Stimulated activated CD4-positive, alpha-beta T cell treated with anti-CD3 and anti-CD28 coated beads, Interleukin-12 subunit alpha, Interleukin-12 subunit beta, amount 100 ng/mL, for 48 hours (primary cell): ENCODE measurements at places on chromosomes 1 and 21.

DNA sequence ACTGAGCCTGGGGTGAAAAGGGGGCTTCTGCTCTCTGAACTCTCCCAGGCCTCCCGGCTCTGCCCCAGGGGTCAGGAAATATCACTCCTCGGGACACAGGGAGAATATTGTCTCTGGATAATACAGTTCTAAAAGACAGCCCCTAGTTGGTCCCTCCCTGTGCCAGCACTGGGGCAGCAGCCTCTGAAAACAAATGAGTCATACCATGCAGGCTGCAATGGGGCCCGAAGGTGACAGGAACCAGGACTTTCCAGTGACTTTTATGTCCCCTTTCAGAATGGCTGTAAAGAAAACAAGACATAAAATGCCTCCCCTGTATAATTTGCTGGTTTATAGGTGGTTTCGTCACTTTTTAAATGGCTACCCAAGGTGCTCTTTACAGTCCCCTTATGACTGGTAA, 360.0 kb downstream of the NPHP4 start:
- DNase-seq, result no peak

- DNase-seq, result no peak
These were observed 108.8 kb downstream of the PLXNA2 start for GRCh38 chr1:208135354-208135753.

DNA sequence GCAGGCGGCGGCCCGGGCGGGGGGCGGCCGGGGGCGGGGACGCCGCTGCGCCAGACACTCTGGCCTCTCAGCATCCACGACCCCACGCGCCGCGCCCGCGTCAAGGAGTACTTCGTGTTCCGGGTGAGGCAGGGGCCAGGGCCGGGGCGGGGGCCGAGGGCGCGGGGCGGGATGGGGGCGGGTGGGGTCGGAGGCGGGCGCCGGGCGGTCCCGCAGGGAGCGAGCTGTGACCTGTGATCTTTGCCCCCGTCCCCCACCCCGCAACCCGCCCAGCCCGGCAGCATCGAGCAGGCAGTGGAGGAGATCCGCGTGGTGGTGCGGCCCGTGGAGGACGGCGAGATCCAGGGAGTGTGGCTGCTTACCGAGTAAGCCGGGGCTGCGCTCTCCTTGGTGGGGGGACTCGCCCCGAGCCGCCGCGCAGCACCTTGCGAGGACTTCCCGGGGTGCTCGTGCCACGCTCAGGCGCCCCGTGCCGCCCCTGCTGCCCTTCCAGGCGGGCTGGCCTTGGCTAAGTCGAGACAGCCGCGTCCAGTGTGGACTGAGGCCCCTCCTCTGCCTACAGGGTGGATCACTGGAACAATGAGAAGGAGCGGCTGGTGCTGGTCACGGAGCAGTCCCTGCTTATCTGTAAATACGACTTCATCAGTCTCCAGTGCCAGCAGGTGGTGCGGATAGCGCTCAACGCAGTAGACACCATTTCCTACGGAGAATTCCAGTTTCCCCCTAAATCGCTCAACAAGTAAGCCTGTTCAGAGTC, 514 bp downstream of the TPRG1L start:
- no peak for DNase-seq

DNA sequence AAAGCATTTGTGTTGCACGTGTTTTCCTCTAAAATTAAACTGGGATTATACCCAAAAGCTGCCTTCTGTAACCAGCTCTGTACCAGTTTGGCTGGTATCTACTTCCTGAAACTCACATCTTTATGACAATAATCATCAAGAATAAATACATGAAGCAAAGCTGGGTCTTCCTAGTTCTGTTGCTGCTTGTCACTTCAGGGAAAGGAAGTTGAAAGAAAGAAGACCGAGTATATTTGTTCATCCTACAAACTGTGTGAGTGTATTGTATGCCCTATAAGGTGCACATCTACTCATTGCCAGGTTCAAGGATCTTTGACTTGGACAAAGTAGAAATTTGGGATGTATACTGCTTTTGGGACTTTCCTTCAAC, 29.1 kb upstream of the IFNGR2 start:
- no peak for DNase-seq

GRCh38 chr1:32307324-32307723, 15.4 kb downstream of the HDAC1 start:
- DNase-seq, result no peak

DNA sequence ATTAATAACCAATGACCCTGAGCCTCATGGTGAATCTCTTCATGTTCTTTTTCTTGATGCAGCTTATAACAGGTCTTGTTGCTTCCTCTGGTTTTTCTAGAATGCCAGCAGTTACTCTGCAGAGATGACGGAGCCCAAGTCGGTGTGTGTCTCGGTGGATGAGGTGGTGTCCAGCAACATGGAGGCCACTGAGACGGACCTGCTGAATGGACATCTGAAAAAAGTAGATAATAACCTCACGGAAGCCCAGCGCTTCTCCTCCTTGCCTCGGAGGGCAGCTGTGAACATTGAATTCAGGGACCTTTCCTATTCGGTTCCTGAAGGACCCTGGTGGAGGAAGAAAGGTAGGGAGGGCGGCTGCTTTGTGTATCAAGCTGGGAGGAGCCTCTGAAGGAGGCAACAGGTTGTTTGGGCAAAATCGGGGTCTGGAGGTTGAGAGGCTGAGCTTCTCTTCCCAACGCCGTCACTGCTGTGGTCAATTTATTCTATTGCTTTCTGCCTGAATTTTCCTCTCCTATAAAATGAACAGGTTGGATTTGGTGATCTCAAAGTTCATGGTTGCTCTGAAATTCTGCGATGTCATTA, 6.7 kb downstream of the ABCG1 start:
- DNase-seq, result no peak

DNA sequence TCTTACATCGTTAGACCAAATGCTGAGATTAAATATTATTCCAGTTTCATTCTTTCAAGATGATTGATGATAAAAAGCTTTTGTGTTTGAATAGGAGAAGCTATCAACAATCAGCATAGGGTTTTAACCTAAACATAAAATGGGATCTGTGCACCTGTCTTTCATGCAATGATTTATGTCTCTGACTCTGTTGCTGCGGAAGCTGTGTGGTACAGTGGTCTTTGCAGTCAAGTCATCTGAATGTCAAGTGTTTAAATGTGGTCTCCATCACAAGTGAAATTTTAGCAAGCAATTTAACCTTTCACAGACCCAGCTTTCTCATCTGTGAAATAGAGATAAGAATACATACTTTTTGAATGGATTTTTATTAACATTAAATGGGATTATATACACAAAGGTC, 107.2 kb downstream of the PLPPR5 start:
- DNase-seq, result no peak

DNA sequence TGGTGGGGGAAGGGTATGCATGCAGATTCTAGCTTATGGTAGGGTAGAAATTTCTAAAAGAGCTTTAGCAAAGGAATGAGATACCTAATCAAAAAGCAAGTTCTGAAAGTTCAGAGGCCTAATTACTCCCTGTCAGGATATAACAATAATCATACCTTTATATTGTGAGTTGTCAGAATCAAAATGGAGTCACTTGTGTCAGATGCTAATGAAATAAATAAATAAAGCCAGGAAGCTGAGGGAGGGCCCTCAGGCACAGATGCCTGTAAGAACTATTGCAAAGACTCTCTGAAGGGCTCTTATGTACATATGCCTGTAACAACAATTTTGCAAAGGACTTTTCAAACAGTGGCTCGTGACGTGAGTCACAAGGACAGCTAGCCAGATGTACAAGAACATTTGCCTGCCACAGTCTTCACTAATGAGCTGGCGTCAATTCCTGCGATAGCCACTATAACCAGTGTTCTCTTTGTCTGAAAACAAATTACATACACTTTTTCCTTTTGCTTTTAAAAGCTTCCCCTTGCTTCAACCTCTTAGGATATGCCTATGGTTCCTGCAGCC, 27.4 kb upstream of the DNASE2B start:
- DNase-seq, result no peak

DNA sequence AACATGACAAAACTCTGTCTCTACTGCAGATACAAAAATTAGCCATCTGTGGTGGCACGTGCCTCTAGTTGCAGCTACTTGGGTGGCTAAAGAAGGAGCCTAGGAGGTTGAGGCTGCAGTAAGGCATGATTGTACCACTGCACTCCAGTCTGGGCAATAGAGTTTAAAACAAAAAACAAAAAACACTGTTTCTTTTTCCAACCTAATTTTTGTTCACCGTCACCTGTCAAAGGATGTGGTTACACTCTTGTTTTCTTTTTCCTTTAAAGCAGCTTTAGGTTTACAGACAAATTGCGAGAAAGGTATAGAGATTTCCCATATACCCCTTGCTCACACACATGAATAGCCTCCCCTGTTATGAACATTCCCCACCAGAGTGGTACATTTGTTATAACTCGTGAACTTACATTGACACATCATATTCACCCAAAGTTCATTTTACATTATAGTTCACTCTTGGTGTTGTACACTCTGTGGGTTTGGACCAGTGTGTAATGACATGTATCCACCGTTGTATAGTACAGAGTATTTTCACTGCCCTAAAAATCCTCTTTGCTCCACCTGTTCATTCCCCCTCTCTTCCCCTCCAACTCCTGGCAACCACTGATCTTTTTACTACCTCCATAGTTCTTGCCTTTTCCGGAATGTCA, 26.2 kb downstream of the SMG7 start:
- DNase-seq, result no peak

GRCh38 chr1:19034721-19035120, 78.2 kb upstream of the IFFO2 start:
- no peak for DNase-seq

DNA sequence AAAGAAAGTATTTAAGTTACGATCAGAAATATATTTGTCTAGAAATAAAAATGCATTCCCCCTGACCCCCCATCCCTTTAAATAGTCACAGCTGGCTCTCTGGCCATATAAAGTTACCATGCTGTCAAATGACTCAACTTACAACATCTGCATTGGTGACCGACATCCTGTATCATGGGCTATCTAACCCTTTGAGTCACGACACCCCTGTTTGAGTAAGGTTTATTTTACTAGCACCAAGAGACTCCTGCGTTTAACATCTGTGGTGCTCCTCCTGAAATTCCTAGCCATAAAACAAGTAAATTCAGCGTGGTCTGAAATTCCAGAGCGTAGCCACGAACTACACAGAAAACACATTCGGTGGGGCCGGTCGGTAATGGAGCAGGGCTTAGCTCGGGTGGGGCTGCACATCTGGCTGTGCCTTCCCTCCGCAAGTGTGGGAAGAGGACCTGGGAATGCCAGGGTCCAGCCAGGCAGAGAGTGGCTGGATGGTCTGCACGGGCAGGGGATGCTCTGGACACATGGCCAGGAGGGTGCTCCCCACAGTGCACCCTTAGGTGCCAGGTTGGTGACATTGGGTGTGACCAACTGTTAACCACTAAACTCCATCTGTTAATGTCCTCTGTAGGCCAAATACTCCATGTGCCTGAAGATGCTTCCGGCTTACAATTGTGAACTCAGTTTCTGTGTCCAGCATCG, 53.0 kb upstream of the CLDN14 start:
- DNase-seq, result no peak

GRCh38 chr1:38624336-38625039, 235.1 kb downstream of the RRAGC start:
- no peak for DNase-seq

DNA sequence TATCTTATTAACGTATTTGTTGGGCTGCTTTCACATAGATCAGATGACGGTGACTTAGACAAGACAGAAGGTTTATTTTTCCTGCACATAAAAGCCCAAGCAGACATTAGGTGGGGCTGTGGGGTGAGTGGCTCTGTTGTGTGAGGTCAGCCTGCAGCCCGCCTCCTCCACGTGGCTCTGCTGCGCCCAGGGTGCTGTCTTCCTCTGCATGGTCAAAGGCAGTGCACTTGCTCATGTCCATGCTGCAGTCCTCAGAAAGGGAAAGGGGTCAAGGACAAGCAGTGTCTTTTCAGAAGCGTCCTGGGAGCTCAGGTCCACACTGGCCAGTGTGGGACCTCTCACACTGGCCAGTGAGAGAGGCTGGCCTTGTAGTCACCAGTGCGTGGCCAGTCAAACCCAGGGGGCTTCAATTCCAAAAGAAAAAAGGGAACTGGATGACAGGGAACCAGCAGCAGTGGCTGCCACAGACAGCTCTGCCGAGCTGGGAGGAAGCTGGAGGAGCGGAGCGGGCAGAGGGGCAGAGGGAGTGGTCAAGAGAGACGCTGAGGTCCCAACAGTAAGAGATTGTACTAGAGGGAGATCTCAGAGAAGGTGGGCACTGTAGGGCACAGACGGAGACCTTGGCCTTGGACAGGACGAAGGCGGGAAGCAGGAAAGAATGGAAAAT, 35.9 kb upstream of the SLC45A1 start:
- no peak for DNase-seq

GRCh38 chr1:111516005-111516535, 12.6 kb upstream of the ADORA3 start:
- no peak for DNase-seq

DNA sequence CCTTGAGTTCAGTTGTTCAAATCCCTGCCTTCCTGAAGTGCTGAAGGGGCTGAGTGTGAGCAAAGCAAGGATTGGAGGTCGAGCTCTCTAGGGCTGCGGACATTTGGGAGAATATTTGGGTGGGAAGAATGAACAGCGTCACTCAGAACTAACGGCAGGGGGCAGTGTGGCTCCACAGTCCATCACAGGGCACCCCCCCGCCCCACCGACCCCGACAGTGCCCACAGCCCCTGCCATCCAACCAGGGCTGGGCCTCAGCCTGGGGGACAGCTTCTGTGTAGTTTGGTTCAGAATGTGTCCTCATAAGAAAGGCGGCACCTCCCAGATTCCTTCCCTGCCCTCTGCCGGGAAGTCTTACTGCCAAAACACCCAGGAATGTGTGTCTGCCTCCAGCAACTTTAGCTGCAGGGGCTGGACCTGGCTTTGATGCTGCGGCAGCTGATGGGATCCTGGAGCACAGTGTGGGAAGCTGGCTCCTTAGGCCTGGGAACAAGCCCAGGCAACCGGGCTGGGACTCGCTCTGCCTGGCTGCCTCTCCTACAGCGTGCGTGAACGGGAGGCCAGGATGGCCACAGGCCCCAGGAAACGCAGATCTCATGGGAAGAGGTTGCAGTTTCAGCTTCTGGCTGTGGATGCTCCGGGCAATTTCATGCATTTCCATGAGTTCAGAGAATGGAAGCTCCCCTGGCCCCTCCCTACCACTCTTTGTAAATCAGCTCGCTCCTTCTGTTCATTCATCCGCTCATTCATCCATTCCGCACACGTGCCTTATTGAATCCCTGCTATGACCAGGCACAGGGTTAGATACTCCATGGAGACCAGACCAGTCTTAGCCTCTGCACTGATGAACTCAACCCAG, 104.9 kb upstream of the TMPRSS2 start:
- peak; percentile 8 for DNase-seq

DNA sequence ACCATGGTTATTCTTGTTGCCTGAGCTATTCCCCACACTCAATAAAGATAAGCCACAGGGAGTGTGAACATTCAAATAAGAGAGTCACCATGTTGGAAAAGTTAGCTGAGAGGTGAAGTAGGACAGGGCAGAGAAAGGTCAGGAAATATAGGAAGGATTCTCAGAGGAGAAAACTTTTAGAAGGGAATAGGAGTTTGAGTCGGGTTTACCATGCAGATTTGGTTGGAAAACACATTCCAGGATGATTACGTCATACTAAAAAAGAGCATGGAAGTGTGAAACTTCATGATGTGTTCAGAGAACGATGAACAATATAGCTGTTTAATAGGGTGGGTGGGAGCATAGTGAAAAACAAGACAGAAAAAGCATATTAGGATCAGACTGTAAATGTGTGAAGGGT, 1125.3 kb upstream of the ADGRL2 start:
- DNase-seq, result no peak
